Glutamatergic neuron (in vitro differentiated cells): ENCODE measurements at places on chromosomes 3 and 15. TPM values are rescaled to one million over a fixed set of nuclear protein-coding genes. Genes with fewer than 3 reads are reported as not detected.

The CFAP161 gene
- total RNA-seq, result 0.39 TPM

GRCh38 chr3:30639937-30640336 lies 33.5 kb downstream of the TGFBR2 start:
- DNase-seq, result no peak

DNA sequence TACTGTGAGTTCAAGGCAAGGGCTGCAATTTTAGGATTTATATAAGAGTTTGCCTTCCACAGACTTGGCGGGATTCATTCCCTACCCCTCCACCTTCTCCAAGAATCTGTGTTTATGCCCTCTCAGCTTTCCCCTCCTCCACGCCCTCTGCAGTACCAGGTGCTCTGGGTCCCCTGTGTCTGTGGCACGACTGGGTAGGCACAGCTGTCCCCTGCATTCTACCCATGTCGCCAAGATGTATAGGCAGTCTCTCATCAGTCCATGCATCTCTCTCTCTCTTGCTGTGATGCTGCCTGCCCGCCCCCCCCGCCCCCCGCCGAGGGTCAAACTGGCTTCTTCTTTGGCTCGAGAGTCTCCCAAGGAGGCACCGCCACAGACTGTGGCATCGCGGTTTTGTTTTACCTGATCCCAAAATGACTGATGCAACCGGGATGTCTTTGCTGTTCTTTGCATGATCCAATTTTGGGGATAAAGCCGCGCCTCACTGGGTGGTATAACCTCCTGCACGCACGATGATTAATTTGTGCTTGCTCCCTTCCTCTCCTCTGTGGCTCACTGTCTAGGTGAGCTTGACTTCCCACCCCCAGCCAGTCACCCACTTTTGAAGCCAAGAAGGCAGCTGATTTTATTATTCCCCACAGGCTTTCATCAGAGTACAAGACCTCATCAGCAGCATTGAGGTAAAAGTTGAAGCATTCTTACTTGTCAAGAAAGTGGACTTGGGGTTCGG lies 43.7 kb downstream of the EFCAB12 start:
- no peak for DNase-seq

- DNase-seq, result no peak
Observed at GRCh38 chr15:81653259-81653658, 279.2 kb upstream of the TMC3 start.

GRCh38 chr3:31288224-31288623 lies 244.5 kb upstream of the STT3B start:
- no peak for DNase-seq
